Stomach (tissue), 19 donors: ENCODE measurements at places on chromosomes 7 and 10.

GRCh38 chr10:75403144-75403938 lies 1.8 kb upstream of the ZNF503 start:
- peak; percentile 87 for DNase-seq

- DNase-seq: peak; percentile 52
Measured at GRCh38 chr10:17787087-17787961, 21.8 kb upstream of the MRC1 start.

DNA sequence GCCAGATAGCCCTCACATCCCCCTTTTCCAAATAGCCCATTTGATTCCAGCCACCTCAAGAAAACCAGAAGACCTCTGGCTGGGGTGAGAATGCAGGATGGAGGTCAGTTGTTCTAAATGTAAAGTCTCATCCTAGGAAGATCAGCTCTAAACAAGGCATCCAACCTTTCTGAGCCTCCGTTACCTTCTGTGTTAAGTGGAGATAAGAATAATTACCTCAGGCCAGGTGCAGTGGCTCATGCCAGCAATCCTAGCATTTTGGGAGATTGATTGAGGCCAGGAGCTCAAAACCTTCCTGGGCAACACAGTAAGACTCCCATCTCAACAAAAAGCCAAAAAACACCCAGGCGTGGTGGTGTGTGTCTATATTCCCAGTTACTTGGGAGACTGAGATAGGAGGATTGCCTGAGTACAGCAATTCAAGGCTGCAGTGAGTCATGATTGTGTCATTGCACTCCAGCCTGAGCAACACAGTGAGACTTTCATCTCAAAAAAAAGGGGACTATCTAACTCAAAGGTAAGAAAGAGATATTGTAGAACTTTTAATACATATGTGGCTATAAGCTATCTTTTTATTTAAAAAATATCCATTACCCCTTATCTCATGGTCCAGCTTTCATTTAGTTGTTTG lies 43.5 kb downstream of the PRTFDC1 start:
- DNase-seq: no peak

- DNase-seq: no peak
Measured at GRCh38 chr7:47466832-47467231, 115.1 kb downstream of the TNS3 start.

DNA sequence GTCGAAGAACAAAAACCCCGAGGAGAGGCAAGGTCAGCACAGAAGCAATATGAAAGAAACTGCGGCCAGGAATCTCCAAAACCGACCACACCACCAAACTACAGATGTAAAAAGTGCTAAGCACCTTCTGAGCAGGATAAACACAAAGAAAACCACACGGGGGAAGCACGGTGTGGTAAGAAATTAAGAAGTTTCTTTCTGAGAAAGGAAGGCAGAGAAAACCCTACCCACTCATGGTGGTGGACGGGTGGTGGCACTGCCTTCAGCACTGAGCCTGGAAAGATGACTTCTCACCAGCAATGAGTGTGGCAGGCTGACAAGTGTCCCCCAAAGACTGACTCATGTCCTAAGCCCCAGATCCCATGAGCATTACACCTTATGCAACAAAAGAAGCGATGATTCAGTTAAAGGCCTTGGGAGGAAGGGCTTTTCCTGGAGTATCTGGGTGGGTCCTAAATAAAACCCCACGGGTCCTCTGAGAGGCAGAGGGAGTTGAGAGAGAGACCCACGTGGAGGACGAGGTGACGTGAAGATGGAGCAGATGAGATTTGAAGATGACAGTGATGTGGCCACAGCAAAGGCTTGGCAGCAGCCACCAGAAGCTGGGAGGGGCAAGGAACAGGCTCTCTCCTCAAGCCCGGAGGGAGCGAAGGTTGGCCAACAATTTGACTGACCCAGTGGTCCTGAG lies 124.9 kb downstream of the DLG5 start:
- peak; percentile 16 for DNase-seq

DNA sequence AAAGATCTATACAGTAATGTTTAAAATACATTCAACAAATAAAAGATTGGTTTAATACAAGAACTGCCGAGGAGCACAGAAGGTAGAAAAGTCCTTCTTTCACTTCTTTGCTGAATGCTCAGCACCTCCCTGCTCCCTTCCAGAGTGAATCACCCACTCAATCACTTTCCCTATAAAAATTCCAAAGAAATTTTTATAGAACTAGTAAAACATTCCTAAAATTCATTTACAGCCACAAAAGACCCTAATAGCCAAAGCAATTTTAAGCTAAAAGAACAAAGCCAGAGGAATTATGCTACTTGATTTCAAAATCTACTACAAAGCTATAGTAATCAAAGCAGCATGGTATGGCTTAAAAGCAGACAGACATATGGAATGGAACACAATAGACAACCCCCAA lies 320.9 kb downstream of the PCLO start:
- DNase-seq: no peak

GRCh38 chr10:62903828-62904227 lies 87.7 kb upstream of the EGR2 start:
- no peak for DNase-seq

GRCh38 chr7:98236355-98237185 lies 15.5 kb downstream of the TECPR1 start:
- no peak for DNase-seq
